Urinary bladder (tissue), 4 donors: ENCODE measurements at places on chromosomes 5 and 9.

DNA sequence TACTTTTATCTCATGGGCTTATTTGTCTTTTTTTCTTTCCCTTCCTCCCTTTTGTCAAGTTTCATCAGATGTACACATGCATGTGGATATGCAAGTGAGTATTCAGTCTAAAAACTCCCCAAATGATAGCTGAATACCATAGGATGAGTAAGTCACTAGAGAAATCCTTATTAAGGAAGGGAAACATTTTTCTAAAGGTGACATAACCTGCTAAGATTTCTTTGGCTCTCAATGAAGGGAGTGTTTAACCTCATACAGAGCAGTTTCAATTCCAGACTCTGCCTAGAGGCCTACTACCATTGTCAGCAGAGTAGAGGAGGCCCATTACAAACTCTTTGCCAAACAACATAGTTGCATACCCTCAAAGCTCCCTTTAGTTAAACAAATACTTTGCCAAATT lies 192.4 kb downstream of the ARHGEF28 start:
- DNase-seq = no peak

DNA sequence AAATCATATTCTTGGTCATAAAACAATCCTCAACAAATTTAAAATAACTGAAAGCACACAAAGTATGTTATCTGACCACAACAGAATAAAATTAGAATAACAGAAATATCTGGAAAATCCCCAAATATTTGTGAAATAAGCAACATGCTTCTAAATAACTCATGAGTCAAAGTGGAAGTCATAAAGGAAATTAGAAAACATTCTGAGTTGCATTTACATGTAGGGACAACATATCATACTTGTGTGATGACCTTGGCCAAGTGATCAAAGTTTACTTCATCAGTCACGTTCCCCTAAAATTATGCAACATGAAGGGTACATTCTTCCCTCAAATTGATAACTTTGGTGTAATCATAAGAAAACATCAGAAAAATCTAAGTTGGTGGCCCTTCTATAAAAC lies 64.7 kb downstream of the CSF2 start:
- DNase-seq = no peak

- no peak for DNase-seq
Measured at GRCh38 chr5:171577042-171577758, 157.8 kb downstream of the FGF18 start.

DNA sequence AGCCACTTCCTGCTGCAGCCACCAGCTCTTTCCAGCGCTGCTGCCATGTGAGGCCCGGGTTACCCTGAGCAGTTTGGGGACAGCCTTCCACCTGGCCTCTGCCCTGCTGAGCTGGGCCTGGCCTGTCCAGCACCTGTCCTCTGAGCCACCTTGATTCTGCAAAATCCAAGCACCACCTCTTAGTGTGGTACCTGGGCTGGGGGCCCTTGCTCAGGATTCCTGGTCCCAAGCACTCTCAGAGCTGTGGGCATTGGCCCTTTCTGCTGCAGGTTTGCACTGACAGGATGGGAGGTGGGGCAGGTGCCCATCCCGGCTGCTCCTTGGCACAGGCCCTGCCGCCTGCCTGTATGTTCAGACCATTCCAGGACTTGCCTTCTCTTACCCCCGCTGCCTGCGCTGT lies 309.2 kb upstream of the IRX4 start:
- no peak for DNase-seq

- DNase-seq = no peak
Measured at GRCh38 chr5:134510970-134511795, 14.3 kb upstream of the JADE2 start.

GRCh38 chr9:98488571-98489312 lies 220.0 kb downstream of the GABBR2 start:
- no peak for DNase-seq

DNA sequence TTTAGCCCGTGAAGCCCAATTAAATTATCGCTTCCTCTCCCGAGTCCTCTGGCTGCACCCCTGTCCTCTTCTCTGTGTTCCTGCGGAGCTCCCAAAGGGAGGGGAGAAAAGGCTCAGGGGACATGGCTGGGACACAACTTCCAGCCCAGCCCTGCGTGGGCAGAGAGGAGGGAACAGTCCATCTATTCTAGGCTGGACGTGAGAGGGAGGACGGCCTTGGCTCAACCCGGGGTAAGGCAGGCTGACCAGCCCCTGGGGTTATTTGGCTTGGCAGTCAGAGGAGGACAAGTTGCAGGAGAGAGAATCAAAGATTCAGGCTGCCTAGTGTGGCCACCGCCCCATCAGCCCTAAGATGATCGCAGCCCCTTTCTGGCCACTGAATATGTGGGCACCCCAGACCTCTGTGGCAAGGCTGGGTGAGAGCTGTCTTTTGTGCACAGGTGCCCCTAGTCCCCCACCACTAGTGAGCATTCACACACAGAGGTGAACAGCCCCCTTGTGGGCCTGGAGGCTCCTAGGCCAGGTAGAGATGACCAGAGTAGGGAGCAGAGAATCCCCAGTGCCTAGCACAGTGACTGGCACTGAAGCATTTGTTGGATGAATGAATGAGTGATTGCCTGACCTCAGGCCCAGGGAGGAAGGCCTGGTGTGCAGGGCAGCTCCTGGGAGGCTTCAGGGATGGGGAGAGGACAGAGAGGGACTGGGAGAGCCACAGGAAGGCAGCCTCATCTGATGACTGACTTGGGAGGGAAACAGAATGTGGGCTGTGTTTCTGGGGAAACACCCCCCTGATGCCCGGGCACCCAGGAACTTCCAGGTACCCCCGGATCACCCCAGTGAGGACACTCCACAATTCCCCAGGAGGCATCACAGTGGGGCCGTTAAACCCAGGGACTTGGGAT lies 133.9 kb downstream of the C9orf50 start:
- DNase-seq = no peak

- no peak for DNase-seq
Measured at GRCh38 chr5:131532031-131532640, 102.9 kb downstream of the RAPGEF6 start.

- DNase-seq = no peak
Measured at GRCh38 chr9:33794560-33794959, 801 bp upstream of the PRSS3 start.

DNA sequence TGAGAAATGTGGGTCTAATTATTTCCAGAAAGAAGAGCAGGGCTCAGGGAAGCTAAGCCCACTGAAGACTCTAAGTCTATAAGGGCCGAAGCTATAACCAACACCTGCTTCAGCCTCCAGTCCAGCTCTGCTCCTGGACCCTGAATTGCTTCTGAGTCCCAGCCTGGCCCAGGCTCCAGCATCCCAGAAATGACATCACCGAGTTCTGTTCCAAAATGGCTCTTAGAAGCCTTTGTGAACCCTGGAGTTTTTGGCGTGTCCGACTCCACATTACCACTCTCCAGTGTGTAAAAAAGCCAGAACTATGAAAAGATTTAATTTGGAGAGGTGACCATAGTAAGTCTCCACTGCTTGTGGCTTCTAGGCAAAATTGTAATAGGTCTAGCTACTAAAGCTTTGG lies 289.9 kb downstream of the SLIT3 start:
- no peak for DNase-seq

DNA sequence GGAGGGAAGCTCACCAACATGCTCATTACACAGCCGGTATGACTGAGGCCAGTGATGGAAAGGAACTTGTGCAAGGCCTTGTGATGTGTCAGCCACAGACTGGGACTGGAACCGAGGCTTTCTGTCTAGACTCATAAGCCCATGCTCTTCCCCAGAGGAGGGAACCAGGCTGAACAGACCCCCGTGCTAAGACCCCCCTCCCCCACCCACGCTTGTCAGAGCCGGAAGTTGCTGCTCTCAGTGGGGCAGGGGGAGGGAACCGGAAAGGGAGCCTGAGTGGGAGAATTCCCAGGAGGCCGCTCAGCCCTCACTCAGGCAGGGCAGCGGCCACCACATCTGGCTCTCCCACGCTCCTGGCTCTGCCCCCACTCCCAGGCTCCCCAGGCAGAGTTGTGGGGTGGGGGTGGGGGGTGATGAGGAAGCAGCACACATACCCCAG lies 4.1 kb upstream of the PDGFRB start:
- DNase-seq = no peak

DNA sequence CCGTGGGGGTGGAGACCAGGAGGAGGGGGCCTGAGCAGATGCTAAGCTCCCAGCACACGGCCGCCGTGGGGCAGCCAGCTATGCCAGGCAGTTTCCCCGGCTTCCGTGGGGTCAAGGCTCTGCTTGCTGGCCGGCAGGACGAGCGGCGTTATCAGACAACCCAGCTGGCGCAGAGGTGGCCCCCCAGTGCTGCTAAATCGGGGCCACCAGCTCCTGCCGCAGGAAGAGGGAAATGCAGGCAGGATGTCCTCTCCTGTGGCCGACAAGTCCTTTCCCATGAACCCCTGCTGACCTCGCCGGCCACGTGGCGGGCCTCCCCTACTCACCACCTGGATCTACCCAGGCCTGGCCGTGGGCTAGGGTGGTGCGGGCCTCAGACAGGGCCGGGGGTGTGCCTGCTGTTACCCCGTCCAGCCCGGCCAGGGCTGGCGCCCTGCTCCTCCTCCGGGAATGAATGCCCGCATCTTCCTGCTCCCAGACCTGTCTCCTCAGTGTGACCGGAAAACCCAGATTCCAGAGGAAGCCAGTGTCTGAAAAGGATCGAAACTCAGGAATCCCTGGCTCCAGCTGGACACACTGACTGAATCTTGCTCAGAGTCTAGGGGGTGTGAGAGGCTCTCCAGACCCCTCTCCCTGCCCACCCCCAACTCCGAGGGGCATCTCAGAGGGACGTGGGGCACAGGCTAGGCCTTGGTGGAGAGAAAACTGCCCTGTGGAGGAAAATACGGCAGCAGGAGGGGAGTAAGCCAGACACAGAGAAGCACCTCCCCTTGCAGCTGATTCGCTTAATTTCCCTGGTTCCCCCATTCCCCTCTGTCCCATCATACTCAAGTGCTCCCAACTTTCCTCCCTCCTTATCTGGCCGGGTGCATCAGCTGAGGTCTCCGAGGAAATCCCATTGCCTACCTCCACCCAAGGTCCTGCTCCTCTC lies 3.9 kb downstream of the FLT4 start:
- no peak for DNase-seq

DNA sequence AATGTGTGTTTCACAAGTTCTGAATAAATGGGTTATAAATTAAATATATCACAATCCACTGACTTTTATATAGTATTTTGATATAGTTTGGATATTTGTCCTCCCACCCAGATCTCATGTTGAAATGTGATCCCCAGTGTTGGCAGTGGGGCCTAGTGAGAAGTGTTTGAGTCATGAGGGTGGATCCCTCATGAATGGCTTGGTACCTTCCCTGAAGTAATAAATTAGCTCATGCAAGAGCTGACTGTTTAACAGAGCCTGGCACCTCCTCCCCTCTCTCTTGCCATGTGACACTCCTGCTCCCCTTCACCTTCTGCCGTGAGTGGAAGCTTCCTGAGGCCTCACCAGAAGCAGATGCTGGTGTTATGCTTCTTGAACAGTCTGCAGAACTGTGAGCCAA lies 127.9 kb upstream of the PALM2AKAP2 start:
- DNase-seq = no peak

- no peak for DNase-seq
Measured at GRCh38 chr9:78278177-78278777, 18.6 kb upstream of the PSAT1 start.

GRCh38 chr9:112629671-112630485 lies 88.0 kb downstream of the INIP start:
- no peak for DNase-seq

GRCh38 chr5:167894631-167895472 lies 396.6 kb upstream of the WWC1 start:
- DNase-seq = no peak

DNA sequence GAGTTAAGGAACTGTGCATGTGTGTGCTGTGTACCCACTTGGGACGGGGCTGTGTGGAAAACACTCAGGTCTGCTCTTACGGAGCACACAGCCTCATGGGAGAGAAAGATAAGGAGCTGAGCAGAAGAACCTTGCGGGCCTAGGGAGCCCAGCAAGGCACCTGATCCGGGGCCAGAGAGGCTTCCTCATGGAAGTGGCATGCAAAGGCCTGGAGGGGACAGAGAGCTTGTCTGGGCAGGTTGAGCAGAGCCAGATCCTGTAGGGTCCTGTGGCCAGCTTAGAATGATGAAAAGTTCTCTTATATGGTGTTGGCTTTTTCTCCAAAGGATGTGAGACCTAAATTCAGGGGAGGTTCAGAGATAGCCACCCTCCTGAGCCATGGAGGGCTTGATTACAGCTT lies 45.2 kb downstream of the NEK6 start:
- DNase-seq = no peak

DNA sequence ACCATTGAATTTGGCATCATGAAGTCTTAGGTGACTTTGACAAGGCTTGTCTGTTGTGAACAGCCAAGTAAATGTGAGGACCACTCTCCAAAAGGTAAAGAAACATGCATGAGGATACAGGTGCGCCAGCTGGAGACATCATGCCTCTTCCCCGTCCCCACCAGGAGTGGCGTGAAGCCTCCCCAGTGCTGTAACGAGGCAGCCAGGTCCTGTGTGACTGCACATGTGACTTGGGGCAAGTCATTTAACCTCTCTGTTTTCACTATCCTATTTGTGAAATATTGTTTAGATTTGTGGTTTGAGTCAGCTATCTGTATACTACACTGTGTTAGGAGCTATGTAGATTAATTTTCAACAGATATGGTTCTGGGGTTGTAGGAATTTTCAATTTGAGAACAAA lies 65.0 kb downstream of the DOCK8 start:
- DNase-seq = no peak

DNA sequence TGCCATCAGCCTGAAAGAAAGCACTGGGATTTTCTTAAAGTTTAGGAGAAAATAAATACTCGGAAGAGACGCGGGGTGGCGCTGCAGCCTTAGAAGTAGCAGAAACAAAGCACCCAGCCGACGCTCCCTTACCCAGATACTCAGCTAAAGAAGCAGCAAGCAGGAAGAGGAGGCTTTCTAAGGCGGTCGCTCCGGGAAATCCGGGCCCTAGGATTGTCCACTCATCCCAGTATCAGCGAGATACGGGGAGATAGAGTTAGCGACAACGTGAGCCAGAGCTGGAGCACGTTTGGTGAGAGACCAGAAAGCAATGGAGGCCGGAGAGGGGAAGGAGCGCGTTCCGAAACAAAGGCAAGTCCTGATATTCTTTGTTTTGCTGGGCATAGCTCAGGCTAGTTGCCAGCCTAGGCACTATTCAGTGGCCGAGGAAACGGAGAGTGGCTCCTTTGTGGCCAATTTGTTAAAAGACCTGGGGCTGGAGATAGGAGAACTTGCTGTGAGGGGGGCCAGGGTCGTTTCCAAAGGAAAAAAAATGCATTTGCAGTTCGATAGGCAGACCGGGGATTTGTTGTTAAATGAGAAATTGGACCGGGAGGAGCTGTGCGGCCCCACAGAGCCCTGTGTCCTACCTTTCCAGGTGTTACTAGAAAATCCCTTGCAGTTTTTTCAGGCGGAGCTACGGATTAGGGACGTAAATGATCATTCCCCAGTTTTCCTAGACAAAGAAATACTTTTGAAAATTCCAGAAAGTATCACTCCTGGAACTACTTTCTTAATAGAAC lies at the start of gene PCDHB2:
PCDHB2 (plus strand) TSS at position 135 of the 782 bp plus-strand sequence; CDS start at position 311, 176 bp downstream.
- no peak for DNase-seq

- no peak for DNase-seq
Measured at GRCh38 chr5:1447671-1448361, 2.6 kb upstream of the SLC6A3 start.
